Sigmoid colon (tissue), 7 donors: ENCODE measurements at places on chromosomes 16 and 17.

GRCh38 chr16:8600144-8600775, 9.9 kb upstream of the TMEM114 start:
- no peaks in the 10 kb centered on the region for H3K27me3 ChIP-seq
- no peaks in the 10 kb centered on the region for H3K4me1 ChIP-seq
- DNase-seq, result no peak
- H3K36me3 ChIP-seq, result no peaks in the 10 kb centered on the region

DNA sequence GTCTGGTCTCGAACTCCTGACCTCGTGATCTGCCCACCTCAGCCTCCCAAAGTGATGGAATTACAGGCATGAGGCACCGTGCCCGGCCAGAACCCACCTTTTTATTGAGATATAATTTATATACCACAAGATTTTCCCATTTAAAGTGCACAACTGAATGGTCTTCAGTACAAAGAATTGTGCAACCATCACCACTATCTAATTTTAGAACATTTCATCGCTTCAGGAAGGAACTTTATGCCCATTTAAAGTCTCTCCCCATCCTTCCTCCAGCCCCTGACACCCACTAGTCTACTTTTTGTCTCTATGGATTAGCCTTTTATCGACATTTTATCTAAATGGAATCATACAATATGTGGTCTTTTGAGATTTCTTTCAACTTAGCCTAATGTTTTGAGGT, 25.4 kb upstream of the HELZ start:
- H3K36me3 ChIP-seq, result no peaks in the 10 kb centered on the region
- H3K4me1 ChIP-seq, result no peaks in the 10 kb centered on the region
- H3K27ac ChIP-seq, result no peak overlapping the region
- H3K27me3 ChIP-seq, result no peaks in the 10 kb centered on the region
- H3K4me3 ChIP-seq, result no peak overlapping the region

DNA sequence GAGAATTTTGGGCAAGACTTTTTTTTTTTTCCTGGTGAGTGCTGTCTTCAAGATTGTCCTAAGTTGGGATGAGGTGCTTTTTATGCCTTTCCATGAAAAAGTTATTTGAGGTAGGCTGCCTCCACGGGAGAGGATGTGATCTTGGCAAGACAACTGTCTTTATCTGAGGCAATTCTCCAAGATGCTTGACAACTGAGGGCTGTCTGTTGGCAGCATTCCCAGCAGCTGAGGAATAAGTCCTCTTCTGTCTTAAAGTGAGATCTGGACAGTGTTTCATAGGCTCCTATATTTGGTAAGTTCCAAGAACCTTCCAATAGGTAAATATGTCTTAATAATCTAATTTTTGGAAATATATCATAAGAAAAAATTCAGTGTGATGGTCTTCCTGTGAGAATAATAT, 662.0 kb downstream of the CDH11 start:
- H3K27me3 ChIP-seq, result no peaks in the 10 kb centered on the region
- no peak overlapping the region for H3K27ac ChIP-seq
- no peak for DNase-seq

GRCh38 chr16:58530179-58530578, 14.9 kb downstream of the SETD6 start:
- H3K27me3 ChIP-seq, result no peaks in the 10 kb centered on the region
- H3K36me3 ChIP-seq, result peaks cover 54% of the 10 kb centered on the region
- H3K27ac ChIP-seq, result no peak overlapping the region
- no peak overlapping the region for H3K4me3 ChIP-seq

- no peak overlapping the region for H3K4me3 ChIP-seq
- H3K4me1 ChIP-seq, result no peaks in the 10 kb centered on the region
- no peak overlapping the region for H3K27ac ChIP-seq
- H3K27me3 ChIP-seq, result no peaks in the 10 kb centered on the region
- H3K36me3 ChIP-seq, result no peaks in the 10 kb centered on the region
Measured at GRCh38 chr16:81818568-81818896, 39.4 kb downstream of the PLCG2 start.

- peaks cover 55% of the 10 kb centered on the region for H3K4me1 ChIP-seq
- H3K27ac ChIP-seq, result peak within 1 kb of the TSS; percentile 98
- peak; percentile 83 for DNase-seq
- H3K36me3 ChIP-seq, result no peaks in the 10 kb centered on the region
- peak within 1 kb of the TSS; percentile 46 for H3K4me3 ChIP-seq
Measured at GRCh38 chr16:3020247-3020603, at the start of gene TNFRSF12A. TNFRSF12A (plus strand) TSS chr16:3020368; CDS start chr16:3020398, 30 bp downstream.

- H3K27me3 ChIP-seq, result no peaks in the 10 kb centered on the region
- no peaks in the 10 kb centered on the region for H3K4me1 ChIP-seq
- H3K4me3 ChIP-seq, result no peak overlapping the region
- no peak for DNase-seq
- no peaks in the 10 kb centered on the region for H3K36me3 ChIP-seq
Measured at GRCh38 chr17:8643855-8644506, 13.5 kb upstream of the MYH10 start.

DNA sequence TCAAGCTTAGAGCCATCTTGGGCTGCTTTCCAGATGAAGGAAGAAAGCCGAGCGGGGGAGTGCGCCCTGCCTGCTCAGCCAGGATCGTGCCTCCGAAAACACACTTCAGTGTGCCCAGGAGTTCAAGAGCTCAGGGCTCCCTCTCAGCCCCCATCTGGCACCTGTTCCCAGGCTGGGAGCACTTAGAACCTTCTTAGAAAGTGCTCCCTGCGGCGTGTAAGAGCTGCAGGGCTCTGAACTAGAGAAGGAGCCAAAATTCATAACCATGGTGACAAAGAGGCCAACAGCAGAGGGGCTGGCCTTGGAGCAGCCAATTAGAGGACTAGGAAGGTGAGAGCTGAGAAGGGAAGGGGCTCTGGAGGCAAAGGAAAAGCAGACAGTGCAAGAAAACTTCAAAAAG, 59.0 kb upstream of the TNRC6C start:
- H3K27ac ChIP-seq, result no peak overlapping the region
- peak; percentile 53 for DNase-seq
- no peaks in the 10 kb centered on the region for H3K27me3 ChIP-seq
- no peaks in the 10 kb centered on the region for H3K4me1 ChIP-seq

GRCh38 chr17:73430848-73431247, 119.0 kb upstream of the CDC42EP4 start:
- H3K36me3 ChIP-seq, result no peaks in the 10 kb centered on the region
- H3K4me1 ChIP-seq, result peaks cover 6% of the 10 kb centered on the region
- DNase-seq, result no peak
- no peak overlapping the region for H3K27ac ChIP-seq
- H3K4me3 ChIP-seq, result no peak overlapping the region
- H3K27me3 ChIP-seq, result no peaks in the 10 kb centered on the region

DNA sequence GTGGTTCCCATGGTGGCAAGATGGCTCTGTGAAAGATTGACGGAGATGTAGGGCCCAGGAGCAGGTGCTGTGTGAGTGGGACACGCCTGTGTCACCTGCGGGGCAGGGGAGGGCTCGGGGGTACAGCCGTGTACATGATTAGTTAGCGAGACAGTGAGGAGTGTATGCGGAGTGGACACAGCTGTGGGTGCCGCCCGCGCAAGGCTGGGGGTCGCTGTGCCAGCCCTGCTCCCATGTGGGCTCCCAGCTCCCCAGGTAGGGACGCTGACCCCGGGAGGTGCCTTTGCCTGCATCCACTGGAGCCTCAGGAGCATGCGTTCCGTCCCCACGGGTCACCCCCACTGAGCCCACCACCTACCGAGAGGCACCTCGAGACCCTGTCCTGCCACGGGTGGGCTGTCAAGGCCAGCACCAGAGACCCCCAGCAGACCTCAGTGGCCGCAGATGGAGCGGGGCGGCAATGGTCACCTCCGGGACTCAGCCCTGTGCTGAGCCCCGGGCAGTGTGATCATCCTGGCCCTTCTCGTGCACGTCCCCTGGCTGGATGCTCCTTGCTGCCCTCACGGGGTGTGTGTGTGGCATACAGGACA, 7.4 kb downstream of the CAPN15 start:
- no peak for DNase-seq
- H3K27ac ChIP-seq, result no peak overlapping the region
- H3K27me3 ChIP-seq, result no peaks in the 10 kb centered on the region
- H3K36me3 ChIP-seq, result peaks cover 4% of the 10 kb centered on the region

GRCh38 chr16:58507195-58507962, 7.4 kb downstream of the NDRG4 start:
- H3K4me1 ChIP-seq, result no peaks in the 10 kb centered on the region
- H3K4me3 ChIP-seq, result no peak overlapping the region
- peak; percentile 60 for DNase-seq
- no peak overlapping the region for H3K27ac ChIP-seq
- no peaks in the 10 kb centered on the region for H3K36me3 ChIP-seq

DNA sequence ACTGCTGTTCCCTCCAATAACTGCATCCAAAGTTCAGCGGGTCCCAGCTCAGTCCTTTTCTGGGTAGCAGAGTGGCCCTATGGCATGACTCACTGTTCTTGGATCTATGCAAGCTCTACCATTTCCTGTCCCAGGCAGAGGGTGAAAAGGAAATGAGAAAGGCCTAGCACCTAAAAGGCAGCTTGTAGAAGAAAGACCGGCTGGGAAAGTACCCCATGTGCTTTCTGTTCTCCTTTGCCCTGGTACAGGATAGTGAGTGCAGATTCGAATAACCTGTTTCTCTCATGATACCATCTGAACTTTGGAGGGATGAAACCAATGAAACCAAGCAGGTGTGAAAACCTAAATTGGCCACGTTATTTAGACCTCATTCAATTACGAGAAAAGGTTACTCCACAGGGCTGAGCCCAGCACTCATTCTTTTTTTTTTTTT, 12.7 kb upstream of the HASPIN start:
- DNase-seq, result no peak
- H3K4me1 ChIP-seq, result no peaks in the 10 kb centered on the region
- no peaks in the 10 kb centered on the region for H3K27me3 ChIP-seq
- H3K27ac ChIP-seq, result no peak overlapping the region
- H3K36me3 ChIP-seq, result peaks cover 15% of the 10 kb centered on the region
- H3K4me3 ChIP-seq, result no peak overlapping the region

DNA sequence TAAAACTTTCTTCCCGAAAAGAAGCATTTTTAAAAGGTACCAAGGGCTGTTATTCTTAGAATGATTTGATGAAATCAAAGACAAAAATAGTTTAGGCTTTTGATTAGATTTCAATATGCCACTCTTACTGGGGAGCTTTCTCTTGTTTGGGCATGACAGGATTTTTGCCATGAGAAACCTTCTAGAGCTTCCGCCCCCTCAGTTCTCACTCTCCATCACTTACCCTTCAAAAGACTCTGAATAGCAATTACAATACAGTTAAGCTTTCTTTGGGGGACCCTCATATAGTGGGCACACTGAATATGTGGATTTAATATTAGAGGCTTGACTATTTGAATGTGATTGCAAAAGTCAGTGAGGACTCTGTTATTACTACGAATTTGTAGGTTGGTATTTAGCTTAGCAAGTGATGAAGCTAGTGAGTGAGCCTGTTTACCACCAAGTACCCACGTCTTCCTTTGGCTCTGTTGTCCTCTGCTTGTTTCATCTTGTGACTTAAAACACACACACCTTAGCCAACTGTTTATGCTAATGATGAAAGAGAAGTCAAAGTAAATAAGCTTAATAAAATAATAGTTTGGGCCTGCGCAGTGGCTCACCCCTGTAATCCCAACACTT, 158.7 kb upstream of the TBX2 start:
- H3K27ac ChIP-seq, result no peak overlapping the region
- H3K36me3 ChIP-seq, result no peaks in the 10 kb centered on the region
- no peaks in the 10 kb centered on the region for H3K4me1 ChIP-seq
- no peaks in the 10 kb centered on the region for H3K27me3 ChIP-seq

DNA sequence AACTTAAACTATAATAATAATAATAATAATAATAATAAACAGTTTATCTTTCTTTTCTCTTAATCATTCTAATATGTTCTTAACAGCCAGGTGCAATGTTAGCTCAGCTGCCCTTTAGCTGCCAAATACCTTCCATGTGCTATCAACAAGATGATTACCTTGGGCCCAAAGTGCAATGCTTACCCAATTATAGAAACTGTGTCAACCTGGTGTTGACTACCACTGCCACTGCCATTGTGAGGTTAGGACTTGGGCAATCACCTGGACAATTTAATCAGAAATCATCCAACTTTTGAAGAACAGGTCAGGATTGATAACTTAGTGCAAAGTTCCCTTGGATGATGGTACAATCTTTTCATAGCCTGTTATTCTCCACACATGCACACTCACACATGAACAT, 371.8 kb upstream of the SALL1 start:
- H3K27ac ChIP-seq, result no peak overlapping the region
- no peak for DNase-seq
- H3K36me3 ChIP-seq, result no peaks in the 10 kb centered on the region

DNA sequence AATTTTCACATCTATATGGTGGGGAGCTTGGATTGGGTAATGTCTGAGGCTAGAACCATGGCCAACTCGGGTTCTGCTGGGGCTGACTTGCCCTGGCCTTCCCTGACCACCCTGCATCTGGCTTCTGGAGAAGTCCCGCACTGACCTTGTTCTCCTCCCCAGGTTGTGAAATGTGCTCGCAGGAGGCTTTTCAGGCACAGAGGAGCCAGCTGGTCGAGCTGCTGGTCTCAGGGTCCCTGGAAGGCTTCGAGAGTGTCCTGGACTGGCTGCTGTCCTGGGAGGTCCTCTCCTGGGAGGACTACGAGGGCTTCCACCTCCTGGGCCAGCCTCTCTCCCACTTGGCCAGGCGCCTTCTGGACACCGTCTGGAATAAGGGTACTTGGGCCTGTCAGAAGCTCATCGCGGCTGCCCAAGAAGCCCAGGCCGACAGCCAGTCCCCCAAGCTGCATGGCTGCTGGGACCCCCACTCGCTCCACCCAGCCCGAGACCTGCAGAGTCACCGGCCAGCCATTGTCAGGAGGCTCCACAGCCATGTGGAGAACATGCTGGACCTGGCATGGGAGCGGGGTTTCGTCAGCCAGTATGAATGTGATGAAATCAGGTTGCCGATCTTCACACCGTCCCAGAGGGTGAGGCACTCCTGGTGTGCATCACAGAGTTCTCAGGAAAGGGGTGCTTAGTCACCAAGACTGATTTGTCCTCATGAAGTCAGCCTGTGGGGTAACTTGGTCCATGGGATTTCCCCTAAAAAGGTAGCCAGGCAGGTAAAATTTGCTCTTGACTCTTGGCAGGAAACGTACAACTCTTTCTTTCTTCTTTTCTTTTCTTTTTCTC, 6.1 kb downstream of the NOD2 start:
- no peak overlapping the region for H3K4me3 ChIP-seq
- H3K27ac ChIP-seq, result no peak overlapping the region
- DNase-seq, result no peak
- H3K36me3 ChIP-seq, result no peaks in the 10 kb centered on the region

- H3K36me3 ChIP-seq, result peaks cover 13% of the 10 kb centered on the region
- no peak overlapping the region for H3K4me3 ChIP-seq
- no peak for DNase-seq
- peaks cover 37% of the 10 kb centered on the region for H3K4me1 ChIP-seq
Measured at GRCh38 chr17:21174713-21175112, 39.2 kb downstream of the TMEM11 start.
